ENCODE measurements at places on chromosomes 12 and 14.

DNA sequence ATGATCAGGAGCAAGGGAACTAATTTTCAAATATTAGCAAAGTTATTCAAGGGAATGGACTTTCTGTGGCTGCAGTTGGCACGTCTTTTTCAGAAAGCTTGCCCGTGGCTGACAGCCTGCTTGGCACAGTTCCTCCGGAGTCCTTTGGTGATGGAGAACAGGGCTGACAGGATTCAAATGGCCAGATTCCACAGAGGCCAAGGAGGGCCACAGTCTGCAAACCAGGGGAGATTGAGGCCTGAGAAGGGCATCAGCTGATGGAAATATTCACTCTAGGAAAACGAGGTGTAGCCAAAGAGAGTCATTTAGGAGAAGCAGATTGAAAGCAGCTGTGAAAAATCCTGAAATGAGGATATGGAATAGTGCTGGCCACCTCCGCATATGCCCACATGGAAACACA lies 178.3 kb downstream of the EMP1 start:
- no peaks in the 10 kb centered on the region for H3K36me3 ChIP-seq
- no peak for DNase-seq
- H3K4me3 ChIP-seq: no peak overlapping the region
- H3K27ac ChIP-seq: no peak overlapping the region
- peaks cover 7% of the 10 kb centered on the region for H3K27me3 ChIP-seq
- H3K4me1 ChIP-seq: no peaks in the 10 kb centered on the region

GRCh38 chr12:94133964-94134795 lies 14.2 kb upstream of the PLXNC1 start:
- no peaks in the 10 kb centered on the region for H3K27me3 ChIP-seq
- peak overlapping the region; percentile 12 for H3K4me3 ChIP-seq
- no peak for DNase-seq
- H3K4me1 ChIP-seq: peaks cover 10% of the 10 kb centered on the region

DNA sequence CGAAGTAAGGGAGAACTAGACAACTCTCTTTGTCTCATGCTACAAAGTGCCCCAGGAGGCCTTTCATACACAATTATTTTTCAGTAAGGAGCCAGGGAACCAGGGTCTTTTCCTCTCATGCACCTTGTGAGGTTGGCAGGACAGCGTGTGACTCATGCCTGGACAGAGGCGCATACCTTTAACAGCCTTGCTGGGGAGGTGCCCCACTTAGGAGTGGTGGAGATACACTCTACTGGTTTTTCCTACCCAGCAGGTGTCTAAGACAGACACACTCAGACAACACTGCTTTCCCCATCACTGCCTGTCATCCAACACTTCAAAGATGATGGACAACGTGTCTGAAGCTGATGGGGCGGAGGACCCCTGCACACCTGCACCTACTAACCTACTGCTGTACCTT lies 49.1 kb downstream of the B4GALNT3 start:
- no peaks in the 10 kb centered on the region for H3K4me1 ChIP-seq
- H3K27me3 ChIP-seq: peaks cover 15% of the 10 kb centered on the region
- no peak for DNase-seq
- H3K36me3 ChIP-seq: no peaks in the 10 kb centered on the region

DNA sequence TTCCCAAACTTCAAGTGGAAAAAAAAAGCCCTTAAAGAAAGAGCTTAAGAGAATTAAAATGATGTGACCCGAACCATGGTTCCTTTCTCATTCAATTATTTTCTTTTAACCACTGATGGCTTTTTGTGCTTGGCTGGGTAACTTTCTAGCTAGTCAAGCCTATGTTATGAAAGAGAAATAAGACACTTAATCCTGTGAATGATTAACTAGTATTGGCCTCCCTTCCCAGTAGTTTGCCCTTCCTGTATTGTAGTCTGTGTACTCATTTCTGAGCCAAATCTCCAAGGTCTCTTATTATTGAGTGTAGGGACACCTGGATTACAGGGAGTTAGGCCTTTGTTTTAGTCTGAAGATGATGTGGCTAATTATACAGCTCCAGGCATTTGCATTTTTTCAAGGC lies 353.0 kb downstream of the RAD51B start:
- no peak overlapping the region for H3K27ac ChIP-seq
- no peaks in the 10 kb centered on the region for H3K4me1 ChIP-seq
- no peak overlapping the region for H3K4me3 ChIP-seq
- DNase-seq: no peak
- no peaks in the 10 kb centered on the region for H3K27me3 ChIP-seq

- no peak overlapping the region for H3K27ac ChIP-seq
- H3K27me3 ChIP-seq: peaks cover 4% of the 10 kb centered on the region
- H3K4me1 ChIP-seq: peaks cover 5% of the 10 kb centered on the region
- no peak for DNase-seq
These were observed 66.3 kb upstream of the NCOR2 start for GRCh38 chr12:124633365-124634362.

DNA sequence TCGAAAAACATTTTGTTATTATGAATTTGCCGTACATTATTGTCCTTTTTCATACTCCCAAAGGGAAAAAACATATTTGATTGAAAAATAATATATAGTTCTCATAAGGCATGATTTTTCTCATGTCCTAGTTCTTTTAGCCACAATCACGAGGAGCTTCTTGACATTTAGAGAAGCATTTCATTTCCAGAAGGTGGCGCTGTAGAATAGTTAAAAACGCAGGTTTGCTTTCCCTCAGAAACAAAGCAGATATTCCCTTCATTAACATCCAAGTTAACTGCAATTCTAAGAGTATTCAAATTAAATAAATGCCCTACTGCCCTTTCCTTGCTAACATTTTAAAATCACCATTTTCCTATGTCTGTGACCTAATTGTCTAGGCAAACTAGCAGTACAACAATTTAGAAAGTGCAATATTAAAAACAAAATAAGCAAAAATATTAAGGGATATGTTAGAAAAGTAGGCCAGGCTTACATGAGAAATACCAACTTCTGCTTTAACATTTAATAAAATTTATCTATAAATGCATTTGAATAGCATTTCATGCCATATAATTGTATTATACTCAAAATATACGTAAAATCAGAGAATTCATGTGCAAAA lies 10.9 kb upstream of the PIK3C2G start:
- H3K27ac ChIP-seq: no peak overlapping the region
- no peak for DNase-seq
- H3K36me3 ChIP-seq: no peaks in the 10 kb centered on the region
- H3K27me3 ChIP-seq: no peaks in the 10 kb centered on the region
- H3K4me1 ChIP-seq: no peaks in the 10 kb centered on the region

DNA sequence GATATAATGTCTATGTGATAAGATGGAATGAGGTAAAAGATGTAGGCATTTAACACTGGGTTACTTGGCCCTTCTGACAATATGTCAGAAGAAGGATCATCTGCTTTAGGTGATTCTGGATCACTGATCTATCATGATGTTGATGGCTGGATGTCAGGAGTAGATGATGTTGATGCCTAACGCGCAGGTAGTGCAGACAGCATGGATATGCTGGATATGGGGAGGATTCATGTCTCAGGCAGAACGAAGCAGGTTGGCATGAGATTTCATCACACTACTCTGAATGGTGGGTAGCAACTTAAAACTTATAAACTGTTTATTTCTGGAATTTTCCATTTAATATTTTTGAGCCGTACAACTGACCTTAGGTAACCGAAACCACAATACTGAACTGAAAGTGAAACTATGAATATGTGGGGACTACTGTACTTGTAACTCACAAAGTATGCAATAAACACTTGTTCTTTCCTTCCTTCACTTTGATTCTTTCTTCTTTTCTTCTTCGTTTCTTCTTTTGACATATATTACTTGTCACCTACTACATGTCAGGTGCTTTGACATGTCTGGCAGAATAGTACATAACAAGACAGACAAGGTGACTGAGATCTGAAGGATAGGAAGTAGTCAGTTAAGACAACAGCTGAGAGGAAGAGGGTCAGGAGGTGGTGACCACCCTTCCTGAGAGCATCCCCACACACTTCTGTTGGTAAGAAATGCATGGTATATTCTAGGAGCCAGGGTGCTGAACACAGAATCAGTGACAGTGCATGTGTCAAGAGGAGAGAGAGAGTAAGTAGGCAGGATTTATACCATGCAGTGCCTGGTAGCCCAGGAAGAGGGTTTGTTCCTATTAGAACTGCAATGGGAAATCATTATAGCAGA lies 238.8 kb downstream of the PPFIA2 start:
- H3K27me3 ChIP-seq: no peaks in the 10 kb centered on the region
- H3K27ac ChIP-seq: peak overlapping the region; percentile 21
- H3K4me1 ChIP-seq: peaks cover 7% of the 10 kb centered on the region
- no peaks in the 10 kb centered on the region for H3K36me3 ChIP-seq

- no peak for DNase-seq
- H3K27me3 ChIP-seq: no peaks in the 10 kb centered on the region
- H3K27ac ChIP-seq: peak overlapping the region; percentile 1
- H3K36me3 ChIP-seq: peaks cover 20% of the 10 kb centered on the region
- peaks cover 9% of the 10 kb centered on the region for H3K4me1 ChIP-seq
These were observed 242.6 kb downstream of the BTG1 start for GRCh38 chr12:91902860-91903683.

- H3K36me3 ChIP-seq: peaks cover 15% of the 10 kb centered on the region
- no peaks in the 10 kb centered on the region for H3K27me3 ChIP-seq
- peak overlapping the region; percentile 92 for H3K4me3 ChIP-seq
- H3K27ac ChIP-seq: peak overlapping the region; percentile 82
- DNase-seq: no peak
These were observed 3.7 kb downstream of the RNF10 start for GRCh38 chr12:120537856-120538220.

GRCh38 chr12:49959685-49960473 lies 1.8 kb upstream of the AQP5 start:
- H3K36me3 ChIP-seq: no peaks in the 10 kb centered on the region
- no peak for DNase-seq
- H3K4me1 ChIP-seq: peaks cover 4% of the 10 kb centered on the region
- peaks cover 81% of the 10 kb centered on the region for H3K27me3 ChIP-seq
